ENCODE measurements at places on chromosomes 7 and 10. TPM values are rescaled to one million over a fixed set of nuclear protein-coding genes. Genes with fewer than 3 reads are reported as not detected.

- no peak for DNase-seq
Observed at GRCh38 chr7:116212869-116213268, 2.5 kb downstream of the TES start.

DNA sequence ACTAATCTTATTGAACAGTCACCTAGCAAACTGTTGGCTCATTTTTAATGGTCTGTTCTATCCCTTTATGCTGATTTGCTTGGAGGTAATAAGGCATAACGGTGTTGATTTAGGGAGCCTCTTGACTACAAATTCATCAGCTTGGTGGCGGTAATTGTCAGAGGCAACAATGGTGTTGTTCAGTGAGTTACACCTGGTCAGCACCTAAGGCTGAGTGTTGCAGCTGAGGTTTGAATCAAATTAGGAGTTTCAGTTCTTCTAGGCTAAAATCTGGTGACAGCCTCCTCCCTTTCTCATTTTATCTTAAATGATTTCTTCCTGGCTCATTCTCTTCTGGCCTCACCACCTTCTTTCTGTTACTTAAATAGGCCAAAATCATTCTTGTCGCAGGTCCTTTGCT is 42.3 kb upstream of the SP8 start:
- no peak for DNase-seq

- no peak for DNase-seq
Observed at GRCh38 chr10:29648983-29649268, 14.2 kb upstream of the SVIL start.

DNA sequence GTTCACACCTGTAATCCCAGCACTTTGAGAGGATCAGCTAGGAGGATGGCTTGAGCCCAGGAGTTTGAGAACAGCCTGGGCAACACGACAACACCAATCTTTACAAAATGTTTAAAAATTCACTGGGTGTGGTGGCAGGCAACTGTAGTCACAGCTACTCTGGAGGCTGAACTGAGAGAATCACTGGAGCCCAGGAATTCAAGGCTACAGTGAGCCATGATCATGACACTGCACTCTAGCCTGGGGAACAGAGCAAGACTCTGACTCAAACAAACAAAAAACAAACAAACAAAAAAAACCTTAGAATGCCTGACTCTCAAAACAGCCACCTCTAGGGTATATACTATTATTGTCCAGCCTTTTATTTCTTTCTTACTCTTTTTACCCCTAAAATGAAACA is 56.5 kb upstream of the PAPSS2 start:
- DNase-seq: no peak

- DNase-seq: peak; percentile 67
Observed at GRCh38 chr7:33905389-33906032, at the start of gene BMPER. Gene BMPER (plus strand): TSS chr7:33905539. CDS start chr7:33905614, 75 bp downstream.

GRCh38 chr7:133556553-133556952 is 303.7 kb downstream of the EXOC4 start:
- no peak for DNase-seq

DNA sequence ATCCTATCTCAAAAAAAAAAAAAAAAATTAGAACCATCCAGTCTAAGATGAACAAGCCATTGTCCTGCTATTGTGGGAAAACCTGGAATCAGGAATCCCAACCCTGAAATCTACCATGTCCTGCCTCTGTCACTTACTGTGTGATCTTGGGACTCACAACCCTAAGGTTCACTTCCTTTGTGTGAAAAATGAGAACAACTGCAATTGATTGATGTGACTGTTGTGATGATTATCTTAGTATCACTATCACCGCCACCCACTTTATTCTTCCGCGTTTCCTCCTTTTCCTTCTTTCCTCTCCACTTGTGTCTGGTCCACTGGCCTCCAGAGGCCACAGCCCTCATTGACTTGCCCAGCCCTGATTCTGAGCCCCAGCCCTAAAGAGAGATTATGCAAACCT is 12.6 kb upstream of the PRTFDC1 start:
- no peak for DNase-seq

DNA sequence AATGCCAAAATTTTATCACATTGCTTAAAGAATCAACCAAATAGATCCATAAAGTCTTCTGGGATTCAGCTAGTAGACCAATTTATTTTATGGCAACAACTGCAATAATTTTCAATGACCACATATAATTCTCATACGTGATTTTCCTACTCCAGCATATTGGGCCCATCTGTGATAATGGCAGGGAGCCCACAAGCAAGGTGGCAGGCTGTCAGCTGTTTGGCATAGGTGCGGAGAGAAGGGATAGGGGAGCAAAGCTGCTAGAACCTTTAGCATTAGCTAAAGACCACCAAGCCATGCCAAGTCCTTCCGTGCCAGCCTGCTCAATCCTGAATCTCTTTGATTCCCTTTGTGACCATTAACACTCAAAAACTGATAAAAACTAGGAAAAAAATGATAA is 721.2 kb downstream of the XPNPEP1 start:
- DNase-seq: no peak

TEX47 gene
- not detected for total RNA-seq
